ENCODE measurements at places on chromosomes 2 and 18. TPM values are rescaled to one million over a fixed set of nuclear protein-coding genes. Genes with fewer than 3 reads are reported as not detected.

- DNase-seq, result peak; percentile 62
These were observed 202.0 kb downstream of the HRH4 start for GRCh38 chr18:24662412-24662821.

DNA sequence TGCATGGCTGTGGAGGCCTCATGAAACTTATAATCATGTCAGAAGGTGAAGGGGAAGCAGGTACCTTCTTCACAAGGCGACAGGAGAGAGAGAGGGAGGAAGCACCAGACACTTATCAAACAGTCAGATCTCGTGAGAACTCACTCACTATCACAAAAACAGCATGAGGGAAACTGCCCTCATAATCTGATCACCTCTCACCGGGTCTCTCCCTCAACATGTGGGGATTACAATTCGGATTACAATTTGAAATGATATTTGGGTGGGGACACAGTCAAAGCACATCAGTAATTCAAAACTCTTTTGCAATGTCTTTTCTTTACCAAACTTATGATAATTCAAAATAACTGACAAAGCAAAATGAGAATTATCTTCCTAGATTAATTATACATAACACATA is 8.5 kb upstream of the CCDC68 start:
- DNase-seq, result no peak

DNA sequence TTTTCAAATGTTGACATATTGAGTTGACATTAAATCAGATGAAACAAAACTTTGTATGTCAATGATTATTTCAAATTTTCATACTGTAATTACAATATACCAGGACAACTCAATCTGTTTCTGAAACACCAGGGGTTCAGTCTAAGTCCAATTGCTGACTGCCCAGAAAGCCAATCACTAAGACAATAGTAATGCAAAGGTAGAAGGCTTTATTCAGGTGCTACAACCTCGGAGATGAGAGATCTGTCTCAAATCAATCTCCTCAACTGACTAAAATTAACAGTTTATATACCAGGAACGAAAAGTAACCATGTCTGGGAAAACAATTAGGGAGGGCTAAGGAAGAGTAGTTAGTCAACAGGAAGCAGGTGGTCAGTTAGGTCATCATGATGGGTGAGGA is 1400.4 kb downstream of the SUCLG1 start:
- no peak for DNase-seq

- DNase-seq, result no peak
These were observed 204.0 kb downstream of the ARL4C start for GRCh38 chr2:234292962-234293243.

DNA sequence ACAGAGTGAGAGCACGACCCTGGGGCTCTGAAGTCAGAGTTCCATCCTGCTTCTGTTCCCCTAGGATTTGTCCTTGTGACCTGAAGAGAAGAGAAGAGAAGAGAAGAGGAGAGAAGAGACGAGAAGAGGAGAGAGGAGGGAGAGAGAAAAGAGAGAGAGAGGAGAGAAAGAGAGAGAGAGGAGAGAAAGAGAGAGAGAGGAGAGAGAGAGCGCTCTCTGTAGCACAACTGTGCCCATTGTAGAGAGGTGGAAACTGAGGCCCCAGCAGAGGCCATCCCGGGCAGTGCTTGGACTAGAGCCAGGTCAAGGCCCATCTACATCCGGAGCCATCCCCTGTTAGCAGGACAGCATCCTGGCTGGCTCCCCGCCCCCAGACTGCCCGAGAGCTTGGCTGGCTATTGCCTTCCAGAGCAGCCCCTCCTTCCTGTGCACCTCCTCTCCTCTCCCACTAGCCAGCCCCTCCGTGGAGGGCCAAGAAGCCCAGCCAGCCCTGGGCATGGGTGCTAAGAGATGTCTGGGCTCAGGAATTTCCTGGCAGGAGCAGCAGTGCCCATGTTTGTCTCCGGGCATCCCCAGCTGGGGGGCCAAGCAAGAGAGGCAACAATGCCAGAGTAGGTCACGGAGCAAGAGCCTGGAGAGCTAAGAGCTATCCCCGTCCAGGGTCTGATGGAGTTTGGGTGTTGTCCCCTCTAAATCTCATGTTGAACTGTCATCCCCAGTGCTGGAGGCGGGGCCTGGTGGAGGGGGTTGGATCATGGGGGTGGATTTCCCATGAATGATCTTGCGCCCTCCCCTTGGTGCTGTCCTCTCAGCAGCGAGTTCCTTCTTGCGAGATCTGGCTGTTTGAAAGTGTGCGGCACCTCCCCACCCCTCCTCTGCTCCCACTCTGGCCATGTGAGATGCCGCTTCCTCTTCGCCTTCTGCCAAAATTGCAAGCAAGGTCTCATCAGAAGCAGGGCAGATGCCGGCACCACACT is 18.2 kb upstream of the GPR55 start:
- no peak for DNase-seq

- no peak for DNase-seq
These were observed 1079.5 kb upstream of the CELF4 start for GRCh38 chr18:38644875-38645641.

GRCh38 chr2:175363699-175364098 is 182.2 kb upstream of the ATP5MC3 start:
- peak; percentile 8 for DNase-seq

- DNase-seq, result no peak
These were observed 104.4 kb downstream of the AFF3 start for GRCh38 chr2:100038011-100038410.

DNA sequence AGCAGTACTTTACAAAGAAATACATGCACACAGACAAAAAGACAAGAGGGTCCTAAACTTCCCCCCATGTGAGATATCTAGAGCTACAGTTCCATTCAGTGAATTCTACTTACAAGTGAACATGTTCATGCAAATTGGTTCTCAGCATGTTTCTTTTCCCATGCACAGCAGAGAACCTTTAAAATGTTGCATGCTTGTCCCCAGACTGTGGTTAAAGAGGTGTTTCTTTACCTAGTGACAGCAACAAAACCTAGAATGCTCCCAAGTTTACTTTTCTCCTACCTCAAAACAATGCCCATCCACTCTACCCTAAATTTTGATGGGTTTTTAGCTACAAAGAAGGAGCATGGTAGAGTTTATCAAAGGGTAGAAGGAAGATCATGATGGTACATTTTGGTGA is 43.7 kb downstream of the FN1 start:
- no peak for DNase-seq

- DNase-seq, result no peak
These were observed 57.9 kb downstream of the EPC2 start for GRCh38 chr2:148702475-148702874.

GRCh38 chr2:75162897-75163296 is 36.4 kb downstream of the TACR1 start:
- no peak for DNase-seq

DNA sequence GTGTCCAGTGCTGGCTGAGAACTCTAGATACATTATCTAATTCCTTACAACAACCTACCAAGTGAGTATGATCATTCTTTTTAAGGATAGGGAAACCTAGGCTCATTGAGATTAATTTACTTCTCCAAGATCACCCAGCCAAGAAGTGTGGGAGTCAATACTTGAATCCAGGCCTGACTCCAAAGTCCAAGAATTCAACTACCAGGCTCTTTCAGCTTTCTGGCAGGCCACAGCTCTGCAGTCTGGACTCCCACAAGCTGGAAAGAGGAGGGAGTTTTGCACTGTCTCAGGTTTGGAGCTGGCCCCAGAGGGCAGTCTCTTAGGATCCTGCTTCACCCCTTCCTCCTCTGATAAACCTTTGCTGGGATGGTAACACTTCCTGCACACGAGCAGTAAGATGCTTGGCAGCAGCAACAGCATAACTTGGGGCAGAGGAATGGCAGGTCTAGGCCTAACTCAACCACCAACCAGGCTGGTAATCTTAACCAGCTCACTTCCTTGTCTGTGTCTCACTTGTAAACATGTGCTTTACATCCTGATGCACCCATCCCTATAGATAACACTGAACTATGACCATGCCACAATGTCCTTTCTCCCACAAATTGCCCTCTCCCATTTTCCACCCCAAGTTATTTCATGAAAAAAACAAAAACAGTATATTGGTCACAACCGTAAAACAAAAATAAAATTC is 111.1 kb upstream of the ACAA2 start:
- DNase-seq, result no peak

DNA sequence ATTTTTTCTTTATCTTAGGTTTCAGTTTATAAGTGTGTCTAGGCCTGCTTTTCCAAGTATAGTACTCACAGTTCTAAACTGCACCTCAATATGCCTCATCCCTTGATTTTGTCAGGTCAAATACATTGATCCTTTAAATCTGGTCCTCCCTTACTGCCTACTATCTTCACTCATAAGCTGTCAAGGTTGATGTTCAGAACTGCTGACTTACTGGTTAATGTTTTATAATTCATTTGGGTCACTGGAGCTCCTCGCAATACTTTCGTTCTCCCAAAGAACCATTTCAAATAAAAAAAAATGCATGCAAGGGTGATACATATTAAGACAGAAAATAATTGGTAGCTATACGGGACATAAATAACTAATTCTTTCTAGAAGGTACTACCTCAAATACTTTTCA is 41.3 kb upstream of the MARCHF7 start:
- DNase-seq, result no peak

DNA sequence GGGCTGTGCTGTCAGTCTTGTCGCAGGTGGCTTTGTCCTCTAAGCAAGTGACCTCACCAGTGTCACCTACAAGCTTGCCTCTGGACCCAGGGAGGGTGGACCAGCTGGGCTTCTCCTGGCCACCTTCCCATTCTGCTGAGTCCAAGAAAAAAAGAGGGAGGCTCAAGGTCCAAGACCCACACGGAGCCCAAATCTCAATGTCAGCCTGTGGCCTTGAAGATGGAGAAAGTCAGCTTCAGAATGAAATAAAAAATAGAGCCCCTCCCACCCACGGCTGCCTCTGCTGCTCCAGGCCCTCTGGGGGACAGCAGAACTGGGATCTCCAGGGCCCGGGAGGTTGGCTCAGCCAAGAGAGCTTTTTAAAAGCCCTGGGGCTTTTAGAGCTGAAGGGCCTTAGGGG is 145.9 kb downstream of the TNS1 start:
- DNase-seq, result no peak

- no peak for DNase-seq
These were observed 76.2 kb upstream of the EFEMP1 start for GRCh38 chr2:55999790-56000189.

DNA sequence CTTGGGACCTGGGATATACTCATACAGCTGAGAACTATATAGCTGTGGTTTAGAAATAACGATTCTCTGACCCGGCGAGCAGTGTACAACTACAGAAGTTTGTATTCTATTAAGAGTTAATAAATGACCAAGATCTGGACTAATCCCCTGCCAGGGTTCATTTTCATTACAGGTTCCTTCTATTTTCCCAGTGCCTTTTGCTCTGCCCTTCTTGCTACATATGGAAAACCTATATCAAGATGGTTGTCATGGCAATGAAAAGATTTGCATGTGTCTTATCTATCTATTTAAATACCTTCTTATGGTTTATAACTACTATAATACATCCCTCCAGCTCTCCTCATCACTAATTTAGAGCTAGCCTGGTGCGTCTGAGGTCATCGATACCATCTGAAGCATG is 965.2 kb downstream of the BCL11A start:
- no peak for DNase-seq

GRCh38 chr2:52622266-52622665 is 1145.3 kb upstream of the CHAC2 start:
- DNase-seq, result peak; percentile 5

- DNase-seq, result no peak
These were observed 128.6 kb downstream of the DTNA start for GRCh38 chr18:34838669-34839068.

GRCh38 chr2:160109243-160109642 is 46.8 kb upstream of the PLA2R1 start:
- no peak for DNase-seq

GRCh38 chr2:234395891-234396420 is 100.9 kb downstream of the ARL4C start:
- peak; percentile 35 for DNase-seq

DNA sequence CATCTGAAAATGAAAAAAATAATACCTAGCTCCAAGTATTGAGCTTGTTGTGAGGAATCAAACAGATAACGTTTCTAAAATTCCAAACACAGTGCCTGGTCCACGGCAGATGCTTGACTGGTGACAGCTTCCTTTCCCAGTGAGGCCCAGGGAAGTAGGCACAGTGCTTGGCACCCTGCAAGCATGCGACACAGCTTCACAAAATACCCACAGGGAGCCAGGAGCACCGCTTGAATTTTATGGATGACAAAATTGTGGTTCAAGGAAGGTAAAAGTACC is 205.1 kb upstream of the TNP1 start:
- no peak for DNase-seq

DNA sequence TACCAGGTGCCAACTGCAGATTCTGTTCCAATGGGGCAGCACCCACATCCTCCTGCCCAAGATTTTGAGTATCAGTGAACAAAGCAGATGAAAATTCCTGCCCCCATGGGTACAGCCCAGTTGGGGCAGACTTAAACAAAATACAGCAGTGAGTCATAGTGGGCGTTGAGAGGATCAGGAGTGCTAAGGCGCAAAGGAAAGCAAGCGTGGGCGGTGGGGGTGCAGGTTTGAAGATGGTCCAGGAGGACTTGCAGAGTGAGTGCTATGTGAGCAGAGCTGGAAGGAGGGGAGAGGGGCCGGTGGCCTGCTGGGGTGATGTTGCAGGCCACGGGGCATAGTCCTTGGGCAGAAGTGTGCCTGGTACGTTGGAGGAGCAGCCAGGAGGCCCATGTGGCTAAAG is 24.7 kb downstream of the STEAP3 start:
- DNase-seq, result no peak

DNA sequence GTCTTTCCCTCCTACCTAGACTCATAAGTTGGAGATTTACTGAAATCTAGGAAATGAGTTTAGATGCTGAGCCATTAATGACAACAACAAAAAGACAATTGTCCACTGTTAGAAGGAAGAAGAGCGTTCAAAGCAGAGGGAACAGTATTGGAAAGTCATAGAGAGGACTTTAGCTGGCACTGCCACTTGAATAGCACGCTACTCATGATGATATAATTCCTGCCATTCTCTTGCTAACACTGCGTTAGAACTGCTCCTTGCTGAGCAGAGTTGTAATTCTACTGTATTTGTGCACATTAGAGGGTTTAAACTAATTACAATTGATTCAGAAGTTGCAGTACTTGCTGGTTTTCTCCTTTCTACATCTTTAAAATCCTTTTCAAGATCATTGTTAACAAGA is 9.0 kb upstream of the AFTPH start:
- no peak for DNase-seq

GRCh38 chr2:169080250-169081069 is 11.1 kb downstream of the DHRS9 start:
- DNase-seq, result no peak

APCDD1 gene
- 11.1 TPM for polyA plus RNA-seq

STEAP3 gene
- polyA plus RNA-seq, result 25.5 TPM

NT5C1B gene
- polyA plus RNA-seq, result not detected

LAMA1 gene
- polyA plus RNA-seq, result 1.2 TPM

ALPG gene
- polyA plus RNA-seq, result not detected

SERPINB2 gene
- 0.85 TPM for polyA plus RNA-seq

NCKAP1 gene
- polyA plus RNA-seq, result 81.7 TPM

COLEC12 gene
- polyA plus RNA-seq, result 45.0 TPM

KCNIP3 gene
- polyA plus RNA-seq, result 5.8 TPM

MARCO gene
- 1.4 TPM for polyA plus RNA-seq

ITGB1BP1 gene
- 55.9 TPM for polyA plus RNA-seq

CRIM1 gene
- 21.1 TPM for polyA plus RNA-seq

B4GALT6 gene
- 11.6 TPM for polyA plus RNA-seq

ANKRD30BL gene
- 0.08 TPM for polyA plus RNA-seq

EN1 gene
- polyA plus RNA-seq, result 8.3 TPM
